ENCODE measurements at places on chromosomes 6 and 20. TPM values are rescaled to one million over a fixed set of nuclear protein-coding genes. Genes with fewer than 3 reads are reported as not detected.

GRCh38 chr6:38512211-38512610 lies 127.5 kb downstream of the BTBD9 start:
- no peaks in the 10 kb centered on the region for H3K27me3 ChIP-seq
- H3K36me3 ChIP-seq = no peaks in the 10 kb centered on the region
- DNase-seq = no peak
- H3K4me1 ChIP-seq = no peaks in the 10 kb centered on the region
- no peak overlapping the region for H3K4me3 ChIP-seq

DNA sequence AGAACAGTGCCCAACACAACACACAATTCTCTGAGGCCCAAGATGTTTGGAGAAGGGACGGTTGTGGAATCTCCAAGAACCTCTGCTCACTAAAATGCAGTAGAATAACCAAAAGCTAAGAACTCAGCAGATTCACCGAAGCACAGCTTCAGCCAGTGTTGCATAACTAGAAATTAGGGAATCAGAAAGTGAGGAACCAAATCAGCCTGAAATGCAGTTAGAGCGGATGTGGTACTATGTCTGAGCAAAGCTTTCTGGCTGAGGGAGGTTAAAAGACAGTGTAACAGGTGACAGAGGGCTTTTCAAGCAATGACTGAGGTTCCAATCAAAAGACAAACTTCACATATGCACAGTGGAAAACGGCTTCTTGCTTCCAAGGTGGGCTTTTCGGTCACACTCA lies 197.9 kb upstream of the KCNK16 start:
- H3K36me3 ChIP-seq = no peaks in the 10 kb centered on the region
- H3K27ac ChIP-seq = no peak overlapping the region
- H3K4me3 ChIP-seq = no peak overlapping the region
- no peaks in the 10 kb centered on the region for H3K27me3 ChIP-seq

- H3K27ac ChIP-seq = no peak overlapping the region
- H3K4me1 ChIP-seq = no peaks in the 10 kb centered on the region
- no peaks in the 10 kb centered on the region for H3K27me3 ChIP-seq
- DNase-seq = no peak
These were observed 187.8 kb downstream of the OGFRL1 start for GRCh38 chr6:71476371-71476770.

- H3K27me3 ChIP-seq = no peaks in the 10 kb centered on the region
- H3K4me3 ChIP-seq = peak overlapping the region; percentile 94
- no peak for DNase-seq
- H3K36me3 ChIP-seq = peaks cover 8% of the 10 kb centered on the region
- H3K4me1 ChIP-seq = peaks cover 49% of the 10 kb centered on the region
These were observed 1.7 kb downstream of the UBE2V1 start for GRCh38 chr20:50111120-50111828.

Gene ADGRF1
- polyA plus RNA-seq = 0.66 TPM

Gene RIPPLY2
- polyA plus RNA-seq = 0.23 TPM

Gene SFT2D1
- polyA plus RNA-seq = 106 TPM
